ENCODE measurements at places on chromosomes 6 and 20.

GRCh38 chr6:34182751-34183531, 37.1 kb upstream of the GRM4 start:
- peak; percentile 45 for DNase-seq

- DNase-seq: no peak
These were observed 14.9 kb upstream of the HDDC2 start for GRCh38 chr6:125316621-125317020.

GRCh38 chr6:168468045-168468444, 27.1 kb downstream of the SMOC2 start:
- DNase-seq: no peak

DNA sequence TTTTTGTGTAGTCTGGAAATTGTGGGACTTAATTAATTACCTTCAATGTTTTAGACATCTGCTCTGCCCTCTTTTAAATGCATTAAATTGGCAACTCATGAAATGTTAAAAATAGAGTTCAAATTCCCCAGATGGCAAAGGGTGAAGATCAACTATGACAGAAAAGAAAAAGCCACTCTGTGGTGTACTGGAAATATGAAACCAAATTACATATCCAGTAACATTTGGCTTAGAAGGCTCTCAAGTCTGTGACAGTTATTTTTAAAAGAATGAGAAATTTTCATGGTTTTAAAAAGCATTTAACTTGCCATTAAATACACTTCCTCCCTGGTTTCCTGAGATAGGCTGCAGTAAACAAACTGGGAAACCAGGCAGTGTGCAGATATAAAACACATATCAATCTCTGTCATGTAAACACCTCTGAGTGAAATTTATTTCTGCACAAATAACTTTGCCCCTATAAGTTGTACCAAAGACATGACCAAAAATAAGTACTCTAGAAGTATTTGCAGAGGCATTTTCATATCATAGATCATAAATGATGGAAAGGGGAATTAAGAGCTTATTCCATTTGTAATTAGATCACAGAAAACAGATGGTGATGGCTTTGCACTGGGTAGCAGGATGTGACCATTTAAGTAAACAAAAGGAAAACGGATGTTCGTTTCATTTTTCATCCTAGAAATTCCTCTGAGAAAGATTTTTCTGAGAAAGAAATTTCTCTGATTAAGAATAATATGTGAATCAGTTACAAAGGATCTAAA, 360.1 kb downstream of the SAMD5 start:
- no peak for DNase-seq

GRCh38 chr6:85612690-85613474, 19.2 kb upstream of the SNX14 start:
- DNase-seq: no peak

GRCh38 chr6:73285674-73286283, 22.8 kb upstream of the KHDC1 start:
- no peak for DNase-seq

- DNase-seq: no peak
These were observed 79.4 kb downstream of the FOXC1 start for GRCh38 chr6:1689141-1689540.

GRCh38 chr6:44104481-44105021, 22.7 kb downstream of the MRPL14 start:
- no peak for DNase-seq

DNA sequence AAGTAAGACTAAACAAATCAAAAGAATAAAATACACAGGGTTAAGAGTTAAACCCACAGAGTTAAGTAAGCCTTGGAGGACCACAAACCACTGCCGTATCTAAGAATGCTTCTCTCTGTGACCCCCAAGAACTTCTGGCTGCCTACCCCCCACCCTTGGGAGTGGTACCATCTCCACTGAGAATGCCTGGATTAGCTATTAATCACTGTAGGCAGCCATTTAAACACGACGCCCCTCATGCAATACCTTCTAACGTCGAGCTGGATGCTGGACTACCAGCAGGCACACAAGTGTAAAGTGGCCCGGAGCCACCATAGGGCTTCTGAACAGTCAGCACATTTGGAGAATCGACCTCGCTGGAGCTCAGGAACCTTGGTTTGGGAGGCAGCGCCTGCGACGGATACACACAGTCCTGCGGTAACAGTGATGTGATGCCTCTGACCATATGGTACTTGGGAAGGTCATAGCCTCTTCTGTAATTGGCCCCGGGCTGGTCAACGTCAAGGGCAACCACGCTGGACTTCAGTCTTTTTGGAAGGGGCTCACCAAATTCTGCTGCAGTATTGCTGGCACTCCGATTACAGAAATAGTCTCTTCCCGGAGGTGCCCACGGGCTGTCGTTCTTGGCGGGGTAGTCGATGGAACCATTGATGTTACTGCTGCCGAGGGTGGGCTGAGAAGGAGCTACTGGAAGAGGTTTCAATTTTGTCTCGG, 18.0 kb downstream of the ZNF217 start:
- no peak for DNase-seq

DNA sequence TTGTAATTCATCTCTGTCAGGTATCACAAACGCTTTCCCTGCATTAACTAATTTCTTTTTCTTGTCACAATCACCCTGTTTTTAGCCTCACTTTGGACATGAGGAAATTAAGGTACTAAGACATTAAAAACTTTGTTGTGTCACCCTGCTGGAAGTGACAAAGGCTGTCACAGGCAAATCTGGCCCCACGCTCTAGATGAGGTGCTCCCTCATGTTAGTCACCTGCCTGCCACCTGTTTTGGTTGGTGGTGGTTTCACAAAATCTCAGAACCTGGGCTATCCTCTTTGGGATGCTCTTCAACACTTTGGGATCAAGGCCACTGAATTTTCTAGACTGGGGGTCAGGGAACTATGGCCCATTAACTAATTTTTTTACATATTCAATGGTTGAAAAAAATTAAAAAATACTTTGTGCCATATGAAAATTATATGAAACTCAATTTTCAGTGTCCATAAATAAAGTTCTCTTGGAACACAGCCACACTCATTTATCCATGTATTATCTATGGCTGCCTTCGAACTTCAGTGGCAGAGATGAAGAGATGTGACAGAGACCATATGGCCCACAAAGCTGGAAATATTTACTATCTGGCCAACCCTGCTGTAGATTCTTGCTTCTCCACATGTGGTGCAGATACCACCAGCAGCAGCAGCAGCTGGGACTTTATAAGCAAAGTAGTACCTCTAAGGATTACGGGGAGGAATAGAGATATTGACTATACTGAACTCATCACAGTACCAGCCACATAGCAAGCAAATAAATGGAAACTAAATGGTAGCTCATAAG, 16.1 kb upstream of the TNFAIP3 start:
- no peak for DNase-seq

DNA sequence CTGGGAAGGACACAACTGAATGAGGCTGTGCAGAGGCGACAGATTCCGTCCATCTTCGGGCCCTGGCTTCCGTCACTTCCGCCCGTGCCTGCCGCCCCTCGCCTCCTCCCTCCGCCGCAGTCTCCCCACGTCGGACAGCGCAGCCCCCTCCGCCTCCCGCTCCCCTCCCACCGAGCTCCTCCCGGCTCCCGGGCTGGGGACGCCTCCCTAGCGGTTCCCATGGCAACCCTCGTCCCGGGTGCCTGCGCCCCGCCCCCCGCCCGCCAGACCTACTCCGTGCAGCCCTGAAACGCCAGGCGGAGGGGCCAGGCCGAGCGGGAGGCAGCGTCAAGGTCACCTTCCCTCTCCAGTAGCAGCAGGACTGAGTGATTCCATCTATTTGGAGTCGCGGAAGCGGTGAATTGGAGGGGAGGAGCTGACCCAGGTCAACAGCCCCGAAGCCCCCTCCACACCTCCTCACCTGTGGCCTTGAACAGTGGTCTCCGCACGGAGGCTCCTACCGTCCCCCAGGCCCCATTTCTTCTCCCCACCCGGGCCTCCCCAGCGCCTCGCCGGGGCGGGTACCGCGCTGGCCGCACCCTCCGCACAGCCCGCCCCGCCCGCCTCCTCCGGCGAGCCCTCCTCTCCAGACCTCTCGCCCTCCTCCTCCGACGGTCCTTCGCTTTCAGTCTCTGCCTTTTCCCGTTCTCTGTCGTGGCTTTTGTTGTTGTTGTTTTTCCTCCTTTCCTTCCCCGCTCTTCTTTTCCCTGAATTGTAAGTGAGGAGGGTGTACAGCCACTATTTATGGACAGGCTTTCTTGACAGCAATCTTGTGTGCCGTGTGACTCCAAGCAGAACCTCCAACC, 951 bp downstream of the NRSN2 start:
- DNase-seq: no peak

- DNase-seq: no peak
These were observed 291.0 kb upstream of the SULF2 start for GRCh38 chr20:48076247-48076646.

DNA sequence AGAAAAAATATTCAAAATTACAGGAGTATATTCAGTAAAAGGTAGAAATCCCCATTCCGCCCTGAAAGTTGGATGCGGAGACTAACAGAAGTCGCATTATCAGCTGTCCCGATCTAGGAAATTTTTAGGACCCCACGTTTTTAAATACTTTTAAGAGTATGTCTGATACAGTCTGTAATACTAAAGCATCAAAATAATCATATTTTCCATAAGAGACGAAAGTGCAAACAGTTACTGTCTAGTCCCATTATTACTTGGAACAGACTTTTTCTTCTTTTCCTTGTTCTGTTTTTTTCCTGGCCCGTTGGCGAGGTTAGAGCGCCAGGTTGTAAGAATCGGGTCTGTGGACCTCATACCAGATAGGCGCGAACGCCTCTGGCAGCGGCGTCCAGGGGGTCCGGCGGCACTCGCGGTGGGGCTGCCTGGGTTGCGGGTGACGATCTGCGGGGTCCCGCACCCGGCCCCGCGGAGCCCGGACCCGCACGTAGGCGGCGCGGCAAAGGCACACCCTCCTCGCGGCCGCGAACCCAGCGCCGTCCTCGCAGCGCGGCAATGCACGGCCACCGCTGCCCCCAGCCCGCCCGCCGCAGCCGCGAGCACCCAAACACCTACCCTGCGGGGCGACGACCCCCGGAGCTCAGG, 460 bp downstream of the PLAGL1 start:
- no peak for DNase-seq

DNA sequence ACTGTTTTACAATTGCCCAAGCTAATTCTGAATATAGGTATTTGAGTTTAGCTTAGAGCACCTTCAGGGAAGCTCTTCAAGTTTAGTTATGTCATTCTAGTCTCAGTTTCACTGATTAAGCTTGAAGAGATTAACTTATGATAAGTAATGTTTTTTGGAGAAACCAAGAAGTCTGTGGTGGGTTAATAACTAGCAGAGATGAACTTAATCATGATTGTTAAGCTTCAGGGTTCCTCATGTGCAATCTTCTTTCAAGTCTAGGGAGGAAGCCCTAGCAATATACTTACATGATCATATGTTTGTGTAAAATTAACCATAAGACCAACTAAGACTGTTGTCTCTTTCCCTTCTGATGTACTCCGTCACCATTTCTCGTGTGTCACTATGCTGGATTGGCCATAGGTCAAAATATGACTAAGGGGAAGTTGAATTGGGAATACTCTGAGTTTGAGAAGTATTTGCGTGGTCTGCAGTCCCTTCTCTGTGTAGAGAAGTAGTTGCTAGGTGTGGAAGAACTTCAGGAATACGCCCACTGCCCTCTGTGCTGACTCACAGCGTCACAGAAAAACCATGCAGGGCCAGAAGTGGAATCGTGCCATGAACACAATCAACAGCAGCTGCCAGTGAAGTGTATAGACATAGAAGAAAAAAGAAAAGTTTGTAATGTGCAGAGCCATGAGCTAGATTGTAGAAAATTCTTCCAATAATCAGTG, 88.3 kb downstream of the SH3BGRL2 start:
- no peak for DNase-seq

GRCh38 chr6:11848346-11848651, 69.7 kb upstream of the ADTRP start:
- DNase-seq: no peak

GRCh38 chr6:112906726-112907125, 559.6 kb downstream of the RFPL4B start:
- no peak for DNase-seq

DNA sequence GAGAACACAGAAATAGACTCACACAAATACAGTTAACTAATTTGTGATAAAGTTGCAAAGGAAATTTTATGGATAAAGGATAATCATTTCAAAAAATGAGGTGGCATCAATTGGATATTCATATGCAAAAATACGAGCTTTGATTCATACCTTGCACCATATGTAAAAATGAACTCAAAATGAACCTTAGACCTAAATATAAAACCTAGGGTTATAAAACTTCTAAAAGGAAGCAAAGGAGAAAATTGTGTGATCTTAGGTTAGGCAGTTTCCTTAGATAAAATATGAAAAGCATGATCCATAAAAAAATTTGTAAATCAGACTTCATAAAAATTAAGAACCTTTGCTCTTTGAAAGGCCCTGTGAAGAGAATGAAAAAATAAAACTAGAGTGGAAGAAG, 85.5 kb downstream of the F13A1 start:
- no peak for DNase-seq

GRCh38 chr6:143062551-143062950, 1.9 kb downstream of the AIG1 start:
- no peak for DNase-seq

GRCh38 chr6:45148278-45148677, 179.9 kb upstream of the RUNX2 start:
- no peak for DNase-seq

- no peak for DNase-seq
These were observed 173.5 kb upstream of the SNX9 start for GRCh38 chr6:157649311-157650260.

DNA sequence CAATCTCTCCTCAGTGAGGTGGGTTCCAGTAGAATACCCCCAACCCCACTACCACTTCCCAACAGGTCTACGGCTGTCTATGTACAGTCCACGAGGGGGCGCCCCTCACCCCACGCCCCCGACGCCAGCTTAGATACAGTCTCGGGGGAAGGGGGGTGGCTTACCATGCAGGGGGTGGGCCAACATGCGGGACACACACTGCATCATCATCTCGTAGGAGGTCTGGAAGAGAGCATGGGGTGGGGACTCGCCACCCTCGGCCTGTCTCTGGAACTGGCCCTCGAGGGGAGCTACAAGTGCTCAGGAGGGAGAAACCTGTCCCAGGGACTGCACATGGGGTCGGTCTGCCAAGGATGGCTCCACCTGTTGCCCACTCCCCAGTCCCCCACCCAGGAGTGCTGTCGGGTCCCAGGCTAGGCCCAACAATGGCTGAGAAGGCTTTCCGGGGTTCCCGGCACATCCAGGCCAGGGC, 8.5 kb downstream of the MTCH1 start:
- DNase-seq: no peak

DNA sequence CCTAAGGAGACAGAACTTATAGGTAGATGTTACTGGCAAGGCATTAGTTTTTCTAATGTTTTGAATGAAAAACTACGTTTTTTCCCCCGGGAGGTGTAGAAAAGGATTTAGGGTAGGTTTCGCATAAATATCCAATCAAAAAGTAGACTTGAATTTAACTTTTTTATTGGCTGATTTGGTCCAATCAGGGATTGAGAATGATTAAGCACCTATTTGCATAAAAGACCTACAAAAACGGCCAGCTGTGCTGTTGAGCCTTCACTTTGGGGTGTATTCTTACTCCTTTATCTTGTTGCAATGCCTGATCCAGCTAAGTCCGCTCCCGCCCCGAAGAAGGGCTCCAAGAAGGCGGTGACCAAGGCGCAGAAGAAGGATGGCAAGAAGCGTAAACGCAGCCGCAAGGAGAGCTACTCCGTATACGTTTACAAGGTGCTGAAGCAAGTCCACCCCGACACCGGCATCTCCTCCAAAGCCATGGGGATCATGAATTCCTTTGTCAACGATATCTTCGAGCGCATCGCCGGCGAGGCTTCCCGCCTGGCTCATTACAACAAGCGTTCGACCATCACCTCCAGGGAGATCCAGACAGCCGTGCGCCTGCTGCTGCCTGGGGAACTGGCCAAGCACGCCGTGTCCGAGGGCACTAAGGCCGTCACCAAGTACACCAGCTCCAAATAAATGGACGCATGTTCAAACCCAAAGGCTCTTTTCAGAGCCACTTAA, 113.5 kb upstream of the BTN3A2 start:
- DNase-seq: no peak
